ENCODE measurements at places on chromosomes 3 and 15.

DNA sequence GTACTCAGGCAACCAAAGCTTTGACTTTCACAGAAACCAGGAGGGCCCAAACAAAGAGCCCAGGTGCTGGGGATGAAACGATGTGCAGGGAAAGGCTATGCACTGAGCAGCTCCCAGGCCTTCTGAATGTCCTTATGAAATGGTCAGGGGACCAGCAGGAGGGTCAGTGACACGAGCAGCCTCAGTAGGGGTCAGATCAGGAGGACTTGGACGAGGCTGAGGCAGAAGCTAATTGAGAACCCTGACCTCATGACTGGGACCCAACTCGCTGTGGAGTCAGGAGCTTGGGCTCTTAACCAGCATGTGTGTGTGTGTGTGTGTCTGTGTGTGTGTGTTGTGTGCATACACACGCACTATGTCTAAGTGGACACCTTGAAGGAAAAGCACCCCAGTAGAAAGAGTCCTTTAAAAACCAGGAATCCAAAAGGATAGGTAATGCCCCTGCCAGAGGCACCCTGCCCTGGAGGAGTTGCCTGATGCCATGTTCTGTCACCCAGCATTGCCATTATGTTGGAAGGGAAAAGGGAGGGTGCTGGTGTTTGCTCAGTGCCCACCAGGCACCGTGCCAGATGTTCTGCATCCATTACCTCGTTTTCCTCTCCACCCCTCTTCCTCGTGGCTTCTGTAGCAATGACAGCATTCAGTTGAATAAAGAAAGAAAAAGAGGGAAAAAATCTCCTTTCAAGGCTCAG, 50.9 kb downstream of the CORO2B start:
- DNase-seq: no peak

DNA sequence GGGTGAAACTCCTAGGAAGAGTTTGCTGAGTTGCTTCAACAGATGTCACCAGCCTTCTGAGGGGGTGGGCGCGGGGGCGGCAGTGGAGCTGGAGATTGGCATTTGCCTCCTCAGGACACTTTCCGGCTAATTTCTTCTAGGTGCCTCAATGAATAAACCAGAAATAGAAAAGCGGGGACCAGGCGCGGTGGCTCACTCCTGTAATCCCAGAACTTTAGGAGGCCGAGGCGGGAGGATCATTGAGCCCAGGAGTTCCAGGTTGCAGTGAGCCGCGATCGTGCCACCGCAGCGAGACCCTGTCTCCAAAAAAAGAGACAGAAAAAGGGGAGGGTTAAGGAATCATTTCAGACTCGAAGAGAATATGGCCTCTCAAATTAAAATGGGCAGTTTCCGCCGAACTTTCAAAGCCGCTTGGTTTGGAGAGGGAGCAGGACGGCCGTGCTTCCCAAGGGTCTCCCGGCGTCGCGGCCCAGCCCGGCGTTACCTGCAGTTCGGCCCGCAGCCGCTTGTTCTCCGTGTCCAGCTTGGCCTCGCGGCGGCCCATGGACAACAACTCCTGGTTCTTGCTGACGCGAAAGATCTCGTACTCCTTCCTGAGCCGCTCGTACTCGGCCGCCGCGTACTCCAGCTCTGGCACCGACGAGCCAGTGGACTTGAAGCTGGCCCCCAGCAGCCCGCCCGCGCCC, 587 bp downstream of the NPHP3 start:
- peak; percentile 61 for DNase-seq

- DNase-seq: peak; percentile 86
Measured at GRCh38 chr15:86082619-86083380, 3.1 kb downstream of the AGBL1 start.

DNA sequence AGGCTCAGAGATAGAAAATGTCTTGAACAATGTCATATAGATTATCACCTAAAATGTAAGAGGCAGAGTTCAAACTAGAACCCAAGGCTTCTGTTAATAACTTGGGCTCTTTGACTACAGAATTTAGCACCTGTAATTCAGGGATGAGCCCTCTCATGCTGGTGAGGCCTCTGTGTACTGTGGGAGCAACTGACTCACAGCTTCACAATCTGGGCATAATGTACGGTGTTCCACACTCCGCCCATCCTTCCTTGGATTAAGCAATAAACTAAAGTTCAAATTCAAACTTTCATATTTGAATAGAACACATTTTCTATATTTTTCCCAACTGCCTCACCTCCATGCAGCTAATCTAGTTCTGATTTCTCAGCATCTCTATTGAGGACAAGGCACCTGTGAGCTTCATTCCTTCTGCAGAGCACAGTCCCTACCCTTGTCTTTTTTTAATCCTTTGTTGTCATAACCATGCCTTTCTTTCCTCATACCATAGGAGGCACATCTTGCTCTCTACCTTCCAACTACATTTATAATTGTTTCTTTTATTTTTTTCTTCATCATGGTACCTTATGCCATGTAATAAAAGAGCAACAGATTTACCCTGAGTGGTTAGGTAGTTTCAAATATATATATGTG, 392.1 kb downstream of the NLGN1 start:
- no peak for DNase-seq

DNA sequence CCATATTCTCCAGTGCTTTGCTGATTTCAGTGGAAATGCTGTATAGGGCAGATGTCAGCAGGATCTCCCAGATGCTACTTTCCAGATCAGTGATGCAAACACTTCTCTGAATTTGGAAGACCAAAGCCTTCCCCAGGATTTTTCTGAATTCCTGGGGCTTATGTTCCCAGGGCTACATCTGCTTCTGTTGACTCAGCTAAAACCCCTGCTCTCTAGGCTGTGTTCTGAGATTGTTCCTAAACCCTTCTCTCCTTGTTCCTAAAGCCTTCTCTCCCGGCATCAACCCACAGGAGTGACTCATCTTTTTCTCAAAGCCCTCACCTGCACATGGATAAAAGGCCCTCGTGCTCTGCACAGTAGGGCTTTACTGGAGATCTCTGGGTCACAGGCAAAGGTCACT, 35.5 kb downstream of the FAH start:
- no peak for DNase-seq

DNA sequence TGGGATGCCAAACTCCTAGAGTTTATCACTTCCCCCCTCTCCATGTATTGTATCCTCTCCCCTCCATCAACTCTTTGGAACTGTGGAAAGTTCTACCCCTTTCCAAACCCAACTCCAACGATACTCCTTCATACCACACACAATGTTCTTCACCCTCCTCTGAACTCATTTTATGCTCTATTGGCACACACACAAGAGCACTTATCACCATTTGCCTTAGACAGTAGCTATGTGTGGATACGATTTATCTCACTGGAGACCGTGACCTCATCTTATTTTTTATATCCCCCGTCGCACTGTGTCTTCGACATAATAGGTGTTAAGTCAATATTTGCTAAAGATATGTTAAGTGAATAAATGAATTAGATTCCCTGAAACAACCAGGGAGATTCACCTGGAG, 316.5 kb upstream of the PROK2 start:
- no peak for DNase-seq

DNA sequence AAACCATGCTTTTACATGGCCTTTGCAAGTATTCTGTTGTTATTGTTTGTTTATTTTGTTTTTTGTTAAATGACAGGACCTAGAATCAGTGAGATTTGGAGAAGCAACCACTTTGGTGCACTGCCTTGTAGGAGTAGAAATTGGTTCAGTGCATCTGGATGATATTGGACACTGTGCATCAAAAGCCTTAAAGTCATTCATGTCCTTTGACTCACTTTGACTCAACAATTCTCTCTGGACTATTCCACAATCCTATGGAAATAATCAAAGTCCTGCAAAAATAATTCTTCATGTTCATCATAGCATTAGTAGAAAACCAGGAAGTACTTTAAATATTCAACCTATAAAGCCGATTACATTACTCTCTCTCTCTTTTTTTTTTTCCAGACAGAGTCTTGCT, 224.8 kb downstream of the ABHD5 start:
- DNase-seq: no peak

GRCh38 chr3:129065720-129066073, 5.1 kb downstream of the GP9 start:
- DNase-seq: no peak

DNA sequence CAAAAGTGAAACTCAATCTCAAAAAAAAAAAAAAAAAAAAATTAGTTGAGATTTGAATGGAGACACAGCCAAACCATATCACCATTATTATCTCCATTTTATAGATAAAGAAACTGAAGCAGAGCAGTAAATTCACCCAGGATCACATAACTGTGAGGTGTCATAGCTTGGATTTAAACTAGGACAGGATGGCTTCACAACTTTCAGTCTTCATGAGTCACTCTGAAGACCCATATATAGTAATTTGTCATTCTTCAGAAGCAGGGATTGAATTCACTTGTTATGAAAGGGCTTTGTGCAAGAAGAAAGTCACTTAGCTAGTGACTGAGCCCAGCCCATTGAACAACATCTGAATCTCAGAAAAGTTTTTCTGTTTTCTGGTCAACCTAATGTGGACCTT, 60.5 kb upstream of the LRIG1 start:
- no peak for DNase-seq

DNA sequence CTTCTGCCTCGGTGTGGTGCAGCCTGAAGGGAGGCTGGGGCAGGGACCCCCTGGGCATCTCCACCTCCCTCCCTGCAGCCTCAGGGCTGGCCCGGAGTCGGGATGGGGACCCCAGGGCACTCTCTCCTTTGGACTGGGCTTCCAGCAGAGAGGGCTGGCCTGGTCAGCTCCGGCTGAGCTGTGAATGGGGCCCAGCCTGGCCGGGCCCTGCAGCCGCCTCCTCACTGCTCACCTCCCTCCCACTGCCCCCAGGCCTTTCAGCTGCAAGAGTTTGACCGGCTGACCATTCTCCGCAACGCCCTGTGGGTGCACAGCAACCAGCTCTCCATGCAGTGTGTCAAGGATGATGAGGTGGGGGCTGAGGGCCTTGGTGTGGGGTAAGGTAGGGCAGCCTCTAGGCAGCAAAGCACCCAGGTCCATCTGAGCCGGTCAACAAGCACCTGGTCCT, 36.0 kb downstream of the PSTPIP1 start:
- no peak for DNase-seq

GRCh38 chr3:148093753-148094152, 604.0 kb upstream of the AGTR1 start:
- DNase-seq: peak; percentile 11

DNA sequence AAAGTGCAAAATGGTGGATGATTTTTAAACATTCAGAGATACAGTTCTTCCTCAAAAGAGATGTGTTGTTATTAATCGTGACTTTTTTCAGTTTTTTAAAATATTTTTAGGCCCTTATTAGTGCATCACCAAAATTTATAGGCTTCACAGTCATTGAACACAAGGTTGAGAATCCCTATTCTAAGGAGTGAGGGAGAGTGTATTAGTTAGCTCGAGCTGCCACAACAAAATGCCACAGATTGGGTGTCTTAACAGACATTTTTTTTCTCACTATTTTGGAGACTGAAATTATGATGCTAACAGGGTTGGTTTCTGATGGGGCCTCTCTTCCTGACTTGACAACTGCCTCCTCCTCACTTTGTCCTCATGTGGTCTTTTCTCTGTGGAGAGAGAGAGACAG, 145.9 kb upstream of the TPRG1 start:
- DNase-seq: no peak

DNA sequence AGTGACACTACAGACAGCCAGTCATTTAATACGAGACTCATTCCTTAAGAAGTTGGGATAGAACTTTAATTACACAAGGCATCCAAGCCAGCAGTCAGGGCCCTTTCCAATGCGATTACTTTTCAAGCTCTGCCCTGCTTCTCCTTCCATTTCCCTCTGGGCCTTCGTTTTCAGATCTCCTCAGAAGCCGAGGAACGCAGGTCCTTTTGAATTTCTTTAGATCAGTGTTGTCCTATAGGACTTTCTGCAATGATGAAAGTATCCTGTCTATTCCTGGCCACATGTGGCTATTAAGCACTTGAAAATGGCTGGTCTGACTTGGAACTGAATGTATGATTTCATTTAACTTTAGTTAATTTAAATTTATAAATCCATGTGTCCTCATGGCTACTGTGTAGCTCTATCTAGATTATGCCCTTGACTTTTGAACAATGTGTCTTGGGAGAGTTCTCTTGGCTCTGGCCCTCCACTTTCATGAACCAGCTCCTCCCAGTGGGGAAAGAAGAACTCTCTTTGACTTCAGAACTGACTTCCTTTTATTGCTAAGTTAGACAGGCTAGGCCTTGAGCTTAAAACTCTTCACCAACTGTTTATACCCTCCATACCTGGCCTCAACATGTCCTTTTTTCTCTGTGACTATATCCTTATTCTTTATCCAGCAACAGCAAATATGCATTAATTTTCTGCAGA, 22.6 kb downstream of the TGFBR2 start:
- DNase-seq: no peak

DNA sequence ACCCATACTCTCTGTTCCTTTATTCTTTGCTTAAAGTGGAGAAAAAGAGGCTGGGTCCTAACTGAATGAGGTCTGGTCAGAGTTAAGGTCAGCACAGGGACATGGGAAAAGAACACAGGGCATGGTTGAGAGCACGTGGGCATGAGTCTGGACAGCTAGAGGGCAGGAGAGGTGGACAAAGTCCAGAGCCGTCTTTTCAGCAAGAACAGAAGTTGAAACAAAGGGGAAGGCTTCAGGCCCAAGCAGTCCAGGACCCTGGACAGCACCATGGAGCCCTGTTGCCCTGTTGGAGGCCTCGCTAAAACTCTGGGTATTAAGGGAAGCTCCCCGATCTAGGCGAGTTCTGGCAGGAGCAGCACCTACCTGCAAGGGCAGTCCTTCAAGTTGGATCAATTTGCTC, 50.7 kb downstream of the XYLB start:
- no peak for DNase-seq

DNA sequence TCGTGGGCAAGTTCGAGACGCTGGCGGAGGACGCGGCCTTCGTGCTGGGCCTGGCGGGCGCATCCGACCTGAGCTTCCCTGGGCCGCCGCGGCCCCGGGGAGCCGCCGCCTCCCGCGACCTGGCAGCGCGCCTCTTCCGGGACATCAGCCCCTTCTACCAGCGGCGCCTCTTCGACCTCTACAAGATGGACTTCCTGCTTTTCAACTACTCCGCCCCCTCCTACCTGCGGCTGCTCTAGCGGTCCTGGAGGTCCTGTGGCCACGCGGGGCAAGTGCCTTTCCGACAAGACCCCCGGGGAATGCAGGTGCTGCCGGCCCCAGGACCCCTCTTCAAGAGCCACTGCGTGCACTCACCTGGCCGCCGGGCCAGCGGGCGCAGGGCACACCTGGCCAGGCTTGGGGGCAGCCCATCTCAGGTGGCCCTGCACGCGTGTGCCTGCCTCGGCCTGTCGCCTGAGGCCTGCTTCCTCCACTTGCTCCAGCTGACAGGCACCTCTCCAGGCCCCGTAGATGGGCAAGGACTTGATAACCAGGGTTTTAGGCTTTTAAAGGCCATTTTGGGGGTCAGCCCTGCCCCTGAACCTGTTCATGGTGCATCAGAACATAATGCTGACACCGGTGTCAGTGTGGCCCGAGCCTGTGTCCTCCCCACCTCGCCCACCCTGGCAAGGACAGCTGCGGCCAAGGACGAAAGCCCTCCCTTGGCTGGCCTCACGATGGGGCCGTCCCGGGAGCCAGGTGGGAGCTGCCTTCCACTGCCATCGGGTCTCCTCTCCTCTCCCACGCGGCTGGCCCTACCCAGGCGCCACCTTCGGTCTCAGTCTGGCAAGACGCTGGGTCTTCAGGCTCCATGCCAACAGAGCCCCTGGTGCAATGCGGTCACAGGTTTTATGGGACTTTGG, 16.1 kb downstream of the C3orf22 start:
- DNase-seq: no peak
